Muscle of leg (tissue), 16 donors: ENCODE measurements at places on chromosomes 6 and 20. TPM values are rescaled to one million over a fixed set of nuclear protein-coding genes. Genes with fewer than 3 reads are reported as not detected.

DNA sequence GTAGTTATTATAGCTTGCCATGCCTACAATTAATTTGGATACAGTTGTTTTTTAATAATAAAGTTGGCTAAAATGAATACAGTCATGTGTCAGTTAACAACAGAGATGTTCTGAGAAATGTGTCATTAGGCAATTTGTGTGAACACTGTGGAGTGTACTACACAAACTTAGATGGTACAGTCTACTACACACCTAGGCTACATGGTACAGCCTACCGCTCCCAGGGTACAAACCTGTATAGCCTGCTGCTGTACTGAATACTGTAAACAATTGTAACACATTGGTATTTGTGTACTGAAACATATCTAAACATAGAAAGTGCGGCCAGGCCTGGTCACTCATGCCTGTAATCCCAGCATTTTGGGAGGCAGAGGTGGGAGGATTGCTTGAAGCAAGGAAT, 50.2 kb downstream of the MYLIP start:
- no peaks in the 10 kb centered on the region for H3K4me1 ChIP-seq
- H3K27ac ChIP-seq, result no peak overlapping the region
- H3K27me3 ChIP-seq, result no peaks in the 10 kb centered on the region
- H3K4me3 ChIP-seq, result no peak overlapping the region
- no peaks in the 10 kb centered on the region for H3K36me3 ChIP-seq
- no peak for DNase-seq

GRCh38 chr6:35011096-35012041, 122.3 kb downstream of the ANKS1A start:
- peak; percentile 64 for DNase-seq
- no peaks in the 10 kb centered on the region for H3K27me3 ChIP-seq
- peaks cover 37% of the 10 kb centered on the region for H3K4me1 ChIP-seq
- H3K4me3 ChIP-seq, result no peak overlapping the region
- peak overlapping the region; percentile 79 for H3K27ac ChIP-seq
- no peaks in the 10 kb centered on the region for H3K36me3 ChIP-seq

GRCh38 chr6:34259529-34260069, 10.8 kb upstream of the SMIM29 start:
- no peak for DNase-seq
- H3K27ac ChIP-seq, result no peak overlapping the region
- no peaks in the 10 kb centered on the region for H3K27me3 ChIP-seq
- H3K36me3 ChIP-seq, result no peaks in the 10 kb centered on the region
- no peak overlapping the region for H3K4me3 ChIP-seq

GRCh38 chr6:30743099-30744053, 889 bp upstream of the FLOT1 start:
- DNase-seq, result peak; percentile 60
- H3K36me3 ChIP-seq, result peaks cover 27% of the 10 kb centered on the region
- H3K4me3 ChIP-seq, result peak overlapping the region; percentile 95
- H3K27ac ChIP-seq, result peak overlapping the region; percentile 97
- H3K4me1 ChIP-seq, result peaks cover 37% of the 10 kb centered on the region
- H3K27me3 ChIP-seq, result no peaks in the 10 kb centered on the region

DNA sequence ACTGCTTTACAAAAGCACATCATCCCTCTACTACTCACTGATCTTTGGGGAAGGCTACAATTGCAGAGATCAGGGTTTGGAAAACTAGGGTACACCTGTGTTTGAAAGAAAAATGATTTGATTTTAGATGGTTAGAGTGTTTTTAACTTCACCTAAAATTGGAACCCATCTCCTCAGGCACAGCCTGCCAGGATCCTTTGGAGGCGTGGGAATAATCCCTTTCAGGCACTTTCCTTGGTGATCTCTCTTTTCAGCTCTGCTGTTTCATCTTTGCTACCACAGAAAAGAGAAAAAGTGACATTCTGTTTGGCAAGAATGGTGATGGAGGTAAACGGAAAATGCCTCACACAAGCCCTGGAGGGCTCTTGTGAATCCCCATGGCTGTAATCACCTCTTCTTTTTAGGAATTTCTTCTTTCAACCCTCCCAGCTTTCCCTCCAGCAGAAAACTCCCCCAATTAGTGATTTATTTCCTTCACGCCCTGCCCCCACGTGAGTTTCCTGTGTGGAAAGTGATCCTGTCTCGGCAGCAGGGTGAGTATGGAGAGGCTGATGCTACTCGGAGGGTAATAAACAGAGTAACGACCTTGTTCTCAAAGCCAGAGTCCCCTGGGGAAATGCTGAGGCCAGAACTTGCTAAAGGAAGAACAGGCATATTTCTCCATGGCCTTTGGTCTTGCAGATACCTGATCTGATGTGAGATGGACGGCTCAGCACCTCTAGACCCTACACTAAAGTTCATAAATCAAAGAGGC, 9.2 kb downstream of the KCNG1 start:
- no peak overlapping the region for H3K4me3 ChIP-seq
- peaks cover 10% of the 10 kb centered on the region for H3K27me3 ChIP-seq
- DNase-seq, result no peak
- H3K27ac ChIP-seq, result no peak overlapping the region
- H3K36me3 ChIP-seq, result no peaks in the 10 kb centered on the region

- H3K27ac ChIP-seq, result peak overlapping the region; percentile 35
- H3K4me3 ChIP-seq, result no peak overlapping the region
- H3K36me3 ChIP-seq, result no peaks in the 10 kb centered on the region
- H3K4me1 ChIP-seq, result peaks cover 37% of the 10 kb centered on the region
These were observed 83.5 kb downstream of the CD164 start for GRCh38 chr6:109298605-109299264.

DNA sequence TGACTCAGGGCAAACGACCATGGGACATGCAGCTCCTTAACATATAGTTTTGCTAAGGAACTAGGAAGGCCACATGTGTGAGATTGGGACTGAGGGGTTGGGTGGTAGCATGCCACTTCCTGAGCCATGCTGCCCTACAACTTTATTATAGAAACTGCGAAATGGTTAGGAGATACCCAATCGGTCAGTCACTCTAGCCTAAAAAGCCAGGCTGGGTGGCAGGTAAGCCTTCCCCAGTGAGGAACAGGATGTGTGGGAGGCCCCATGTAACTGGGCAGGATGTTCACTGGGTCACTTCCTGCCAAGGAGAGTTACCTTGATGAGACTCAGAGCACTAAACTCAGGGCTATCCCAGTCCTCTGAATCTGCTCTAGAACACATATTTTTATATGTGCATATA, 123.5 kb downstream of the MAP3K7 start:
- H3K36me3 ChIP-seq, result no peaks in the 10 kb centered on the region
- no peaks in the 10 kb centered on the region for H3K27me3 ChIP-seq
- no peak overlapping the region for H3K4me3 ChIP-seq
- no peak overlapping the region for H3K27ac ChIP-seq
- no peaks in the 10 kb centered on the region for H3K4me1 ChIP-seq
- no peak for DNase-seq

DNA sequence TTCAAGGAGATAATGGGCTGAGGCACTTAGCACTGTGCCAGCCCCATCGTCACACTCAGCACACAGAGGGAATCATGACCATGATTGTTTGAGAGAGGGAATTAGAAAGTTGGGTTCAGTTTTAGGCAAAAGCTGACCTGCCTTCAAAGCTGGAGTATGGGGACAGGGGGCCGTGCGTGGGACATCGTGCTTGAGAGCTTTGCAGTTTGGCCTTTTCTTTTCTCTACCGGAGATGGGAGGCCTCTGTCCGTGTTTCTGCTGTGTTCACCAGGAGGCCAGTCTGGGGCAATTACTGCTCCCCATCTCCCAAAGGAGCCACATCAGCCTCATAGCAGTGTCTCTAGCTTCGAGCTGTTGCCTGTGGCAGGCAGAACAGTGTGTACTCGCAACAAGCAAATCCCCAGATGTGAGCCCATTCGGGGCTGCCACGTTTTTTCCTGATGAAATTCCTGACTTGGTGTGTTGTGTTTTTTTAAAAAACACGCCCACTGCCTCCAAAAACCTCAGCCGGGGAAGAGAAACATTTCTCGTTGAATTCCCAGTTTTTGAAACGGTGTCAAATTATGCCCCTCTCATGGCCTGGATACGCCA, 20.2 kb downstream of the EYA2 start:
- peaks cover 2% of the 10 kb centered on the region for H3K27me3 ChIP-seq
- no peaks in the 10 kb centered on the region for H3K36me3 ChIP-seq
- peak; percentile 81 for DNase-seq

DNA sequence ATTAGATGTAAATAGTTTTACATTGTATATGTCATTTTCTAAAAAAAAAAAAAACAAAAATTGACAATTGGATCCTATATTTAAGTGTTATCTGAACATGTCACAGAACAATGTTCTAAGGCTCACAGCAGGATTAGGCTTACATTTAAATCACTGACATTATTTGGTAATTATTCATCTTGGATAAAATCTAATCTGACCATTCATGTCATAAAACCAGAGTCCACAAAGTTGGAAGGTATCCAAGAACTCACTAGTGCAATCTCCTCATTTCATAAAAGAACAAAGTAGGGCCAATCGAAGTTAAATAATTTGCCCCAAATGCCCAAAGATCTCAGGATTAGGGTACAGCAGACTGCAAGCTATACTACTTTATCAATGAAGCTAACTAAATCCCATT, 73.0 kb downstream of the PDSS2 start:
- H3K27me3 ChIP-seq, result no peaks in the 10 kb centered on the region
- DNase-seq, result no peak
- no peaks in the 10 kb centered on the region for H3K36me3 ChIP-seq
- no peak overlapping the region for H3K4me3 ChIP-seq
- H3K27ac ChIP-seq, result no peak overlapping the region
- H3K4me1 ChIP-seq, result no peaks in the 10 kb centered on the region

GRCh38 chr6:101770116-101770515, 376.6 kb downstream of the GRIK2 start:
- no peak for DNase-seq
- no peaks in the 10 kb centered on the region for H3K36me3 ChIP-seq
- H3K4me1 ChIP-seq, result no peaks in the 10 kb centered on the region
- no peaks in the 10 kb centered on the region for H3K27me3 ChIP-seq
- no peak overlapping the region for H3K4me3 ChIP-seq

- no peak for DNase-seq
- no peaks in the 10 kb centered on the region for H3K36me3 ChIP-seq
- no peak overlapping the region for H3K27ac ChIP-seq
These were observed 112.1 kb downstream of the DLL1 start for GRCh38 chr6:170178561-170179477.

DNA sequence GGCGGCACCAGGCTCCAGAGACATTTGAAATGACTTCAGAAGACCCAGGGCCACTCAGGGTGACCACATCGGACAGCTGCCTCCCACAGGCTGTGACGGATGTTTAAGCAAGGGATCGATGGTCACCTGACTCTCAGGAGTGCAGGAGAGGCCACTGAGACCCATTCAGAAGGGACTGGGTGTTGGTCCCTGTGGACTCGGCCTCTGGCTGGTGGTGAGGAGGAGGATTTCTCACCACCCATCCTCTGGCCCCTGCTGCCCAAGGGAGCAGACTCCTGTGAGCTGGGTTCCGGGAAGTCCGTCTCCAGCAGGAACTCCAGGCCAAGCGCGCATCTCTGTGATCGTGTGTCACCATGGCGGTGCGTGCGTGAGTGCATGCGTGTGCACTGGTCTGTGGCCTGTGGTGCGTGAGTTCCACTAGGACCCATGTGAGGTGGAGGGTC, 25.5 kb downstream of the NPEPL1 start:
- no peaks in the 10 kb centered on the region for H3K27me3 ChIP-seq
- no peak overlapping the region for H3K27ac ChIP-seq
- peaks cover 40% of the 10 kb centered on the region for H3K4me1 ChIP-seq
- peaks cover 32% of the 10 kb centered on the region for H3K36me3 ChIP-seq
- no peak overlapping the region for H3K4me3 ChIP-seq

DNA sequence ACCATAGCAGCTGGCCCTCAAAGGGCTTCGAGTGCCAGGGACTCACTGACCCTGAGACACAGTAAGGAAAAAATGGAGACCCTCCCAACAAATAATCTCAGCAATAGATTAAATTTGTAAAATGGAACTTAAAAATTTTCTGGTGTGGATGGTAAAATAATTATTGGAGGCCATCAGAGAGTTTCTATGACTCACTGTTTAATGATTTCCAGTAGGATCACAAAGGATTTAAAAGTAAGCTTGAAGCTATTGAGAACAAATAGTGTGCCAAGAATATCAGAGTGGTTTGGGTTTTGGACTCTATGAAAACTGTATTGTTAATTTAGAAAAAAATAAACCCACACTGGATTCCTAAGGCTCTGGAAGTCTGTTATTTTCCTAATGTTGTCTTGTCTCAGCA, 115.2 kb upstream of the AKIRIN2 start:
- H3K36me3 ChIP-seq, result no peaks in the 10 kb centered on the region
- H3K4me3 ChIP-seq, result no peak overlapping the region
- DNase-seq, result peak; percentile 82
- no peaks in the 10 kb centered on the region for H3K27me3 ChIP-seq
- H3K27ac ChIP-seq, result peak overlapping the region; percentile 60

DNA sequence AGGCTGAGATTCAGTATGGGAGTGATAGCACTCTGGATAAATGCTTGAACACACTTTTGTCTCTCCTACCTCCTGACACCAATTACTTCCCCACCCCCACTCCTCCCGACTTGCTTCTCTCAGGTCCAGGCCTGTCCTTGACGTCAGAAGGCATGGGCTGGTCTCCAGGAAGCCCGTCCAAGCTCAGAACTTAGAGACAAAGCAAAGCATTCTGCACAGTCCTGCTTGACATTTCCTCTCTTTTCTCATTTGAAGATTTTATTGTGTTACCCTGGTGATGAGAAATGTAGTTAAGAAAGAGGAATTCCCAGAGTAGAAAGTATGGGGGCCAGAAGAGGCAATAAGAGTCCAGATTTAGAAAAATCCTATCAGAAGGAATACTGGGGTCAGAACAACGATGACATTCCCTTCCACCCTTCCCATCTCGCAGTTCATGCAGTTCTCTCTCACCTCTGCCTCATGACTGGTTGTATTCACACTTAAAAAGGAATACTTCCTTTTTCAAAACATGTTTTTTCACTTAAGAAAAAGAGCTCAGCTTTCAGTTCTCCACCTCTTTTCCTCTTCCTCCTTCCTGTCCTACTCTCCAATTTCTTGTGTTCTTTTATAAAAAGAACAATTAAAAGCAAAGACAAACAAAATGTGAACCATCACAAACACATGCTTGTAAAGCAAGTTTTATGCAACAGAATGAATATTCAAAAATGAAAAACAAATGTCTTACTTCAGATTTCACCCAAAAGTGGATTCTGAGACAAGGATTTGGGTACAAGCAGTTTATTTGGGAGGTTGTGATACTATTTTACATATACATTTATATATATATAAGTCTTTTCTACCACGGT, 18.5 kb upstream of the FAM184A start:
- H3K27ac ChIP-seq, result peak overlapping the region; percentile 80
- no peaks in the 10 kb centered on the region for H3K4me1 ChIP-seq
- no peaks in the 10 kb centered on the region for H3K36me3 ChIP-seq
- DNase-seq, result peak; percentile 95
- H3K4me3 ChIP-seq, result no peak overlapping the region

- H3K36me3 ChIP-seq, result no peaks in the 10 kb centered on the region
- no peak for DNase-seq
- H3K27ac ChIP-seq, result no peak overlapping the region
- no peaks in the 10 kb centered on the region for H3K4me1 ChIP-seq
These were observed 212.4 kb upstream of the RUNX2 start for GRCh38 chr6:45115696-45116095.

Gene PNPLA1
- total RNA-seq, result not detected

Gene SLC22A2
- total RNA-seq, result 0.04 TPM

Gene BMP6
- total RNA-seq, result 1.3 TPM

Gene ENPP3
- total RNA-seq, result 0.31 TPM

Gene TMEM244
- total RNA-seq, result 0.22 TPM
